Omental fat pad (tissue), 4 donors: ENCODE measurements at places on chromosomes 5 and 9. TPM values are rescaled to one million over a fixed set of nuclear protein-coding genes. Genes with fewer than 3 reads are reported as not detected.

The IL17B gene
- not detected for total RNA-seq

The C9orf50 gene
- total RNA-seq = not detected

The SPINK5 gene
- 0.31 TPM for total RNA-seq

The ENTREP1 gene
- total RNA-seq = 2.4 TPM

DNA sequence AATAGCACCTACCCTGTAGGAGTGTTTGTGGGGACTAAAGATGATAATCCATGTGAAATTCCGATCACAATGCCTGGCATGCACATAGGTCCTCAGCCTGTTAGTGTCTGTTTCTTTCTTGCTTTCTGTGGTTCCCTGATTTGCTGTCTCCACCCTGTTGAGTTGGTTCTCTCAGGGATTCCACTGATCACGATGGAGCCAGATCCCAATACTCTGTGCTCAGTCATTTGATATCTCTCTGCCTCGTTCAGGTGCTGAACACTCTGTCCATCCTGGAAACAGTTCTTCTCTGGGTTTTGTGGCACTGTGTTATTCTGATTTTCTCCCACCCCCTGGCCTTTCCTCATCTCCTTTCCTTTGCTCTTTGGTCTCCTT is 60.8 kb downstream of the ARHGAP26 start:
- DNase-seq = no peak

DNA sequence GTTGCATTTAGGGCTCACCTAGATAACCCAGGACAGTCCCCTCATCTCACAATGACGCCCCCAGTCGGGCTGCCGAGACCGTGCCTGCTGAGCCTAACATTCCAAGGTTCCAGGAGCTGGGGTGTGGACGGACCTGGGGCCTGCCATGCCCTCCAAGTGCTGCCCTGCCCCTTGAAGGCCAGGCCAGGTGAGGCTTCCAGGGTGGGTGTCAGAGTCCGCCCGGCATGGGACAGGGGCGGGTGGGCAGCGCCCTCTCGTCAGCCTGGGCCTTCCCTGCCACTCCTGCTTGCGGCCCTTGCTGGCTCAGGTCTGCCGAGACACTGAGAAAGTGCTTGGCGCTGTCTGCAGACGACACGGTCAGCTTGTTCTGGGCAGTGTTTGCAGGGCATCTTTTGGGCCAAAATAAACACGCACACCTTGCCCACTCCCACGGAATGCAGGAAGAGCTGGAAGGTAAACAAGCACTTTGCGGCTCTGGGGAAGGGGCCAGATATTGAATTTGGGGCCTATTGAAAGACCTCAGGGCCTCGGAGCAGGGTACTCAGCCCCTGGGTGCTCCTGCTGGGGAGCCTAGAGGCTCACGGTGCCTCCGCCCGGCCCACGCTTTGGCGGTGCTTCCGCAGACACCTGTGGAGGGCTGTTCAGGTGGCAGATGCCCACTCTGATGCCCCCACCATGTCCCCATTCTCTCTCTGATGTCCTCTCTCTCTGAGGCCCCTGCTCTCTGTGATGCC is 4.2 kb upstream of the SCGB3A1 start:
- DNase-seq = no peak

- DNase-seq = no peak
Measured at GRCh38 chr5:79077680-79078365, 8.3 kb downstream of the BHMT2 start.

- no peak for DNase-seq
Measured at GRCh38 chr5:73485715-73486114, 12.5 kb upstream of the BTF3 start.

- no peak for DNase-seq
Measured at GRCh38 chr5:173645890-173646574, 29.6 kb upstream of the BOD1 start.

DNA sequence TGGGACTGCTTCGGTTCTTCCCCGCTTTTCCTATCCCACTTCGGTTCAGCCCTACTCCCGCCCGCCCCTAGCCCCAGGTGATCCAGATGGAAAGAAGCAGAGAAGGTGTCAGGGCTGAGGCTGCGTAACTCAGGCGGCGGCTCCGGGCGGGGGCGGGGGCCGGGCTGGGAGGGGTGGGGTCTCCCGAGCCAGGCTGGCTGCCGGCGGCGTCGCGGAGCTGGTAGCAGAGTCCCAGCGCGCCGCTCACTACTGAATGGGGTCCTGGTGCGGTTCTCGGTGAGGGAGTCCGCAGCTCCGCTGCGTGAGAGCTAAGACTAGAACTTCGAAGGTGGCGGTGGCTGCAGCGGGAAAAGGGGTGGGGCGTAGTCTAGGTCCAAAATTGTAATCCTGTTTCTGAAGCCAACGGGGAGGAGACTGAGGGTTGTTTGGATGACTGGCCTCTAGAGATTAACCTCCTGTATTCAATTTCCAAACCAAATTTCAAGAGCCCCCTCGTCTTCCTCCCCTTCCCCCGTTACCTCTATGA is 1.4 kb downstream of the PRR16 start:
- DNase-seq = no peak

GRCh38 chr9:131869348-131869747 is 129.5 kb upstream of the RAPGEF1 start:
- DNase-seq = no peak

GRCh38 chr9:86947146-86948073 is at the start of gene GAS1:
GAS1 (minus strand) TSS chr9:86947506; CDS start chr9:86946779, 727 bp downstream.
- DNase-seq = peak; percentile 65

DNA sequence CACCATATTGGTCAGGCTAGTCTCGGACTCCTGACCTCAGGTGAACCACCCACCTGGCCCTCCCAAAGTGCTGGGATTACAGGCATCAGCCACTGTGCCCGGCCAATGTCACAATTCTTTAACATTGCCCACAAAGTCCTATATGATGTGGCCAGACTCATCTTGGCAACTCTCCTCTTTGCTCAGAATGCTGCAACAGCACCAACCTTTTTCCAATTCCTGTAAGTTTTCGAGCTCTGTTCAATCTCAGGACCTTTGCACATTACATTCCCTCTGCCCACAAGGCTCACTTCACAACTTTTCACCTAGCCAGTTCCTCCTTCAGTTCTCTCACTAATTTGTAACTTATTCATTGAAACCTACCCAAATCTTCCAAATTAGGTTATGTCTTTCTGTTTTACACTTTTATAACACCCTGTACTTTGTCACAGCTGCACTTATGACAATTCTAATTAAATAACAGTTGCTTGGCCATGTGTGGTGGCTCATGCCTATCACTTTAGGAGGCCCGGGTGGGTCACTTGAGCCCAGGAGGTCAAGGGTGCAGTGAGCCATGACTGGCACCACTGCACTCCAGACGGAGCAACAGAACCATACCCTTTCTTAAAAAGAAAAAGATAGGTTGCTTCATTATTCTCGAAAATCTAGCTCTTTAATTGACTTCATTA is 30.9 kb upstream of the GLDC start:
- DNase-seq = no peak

DNA sequence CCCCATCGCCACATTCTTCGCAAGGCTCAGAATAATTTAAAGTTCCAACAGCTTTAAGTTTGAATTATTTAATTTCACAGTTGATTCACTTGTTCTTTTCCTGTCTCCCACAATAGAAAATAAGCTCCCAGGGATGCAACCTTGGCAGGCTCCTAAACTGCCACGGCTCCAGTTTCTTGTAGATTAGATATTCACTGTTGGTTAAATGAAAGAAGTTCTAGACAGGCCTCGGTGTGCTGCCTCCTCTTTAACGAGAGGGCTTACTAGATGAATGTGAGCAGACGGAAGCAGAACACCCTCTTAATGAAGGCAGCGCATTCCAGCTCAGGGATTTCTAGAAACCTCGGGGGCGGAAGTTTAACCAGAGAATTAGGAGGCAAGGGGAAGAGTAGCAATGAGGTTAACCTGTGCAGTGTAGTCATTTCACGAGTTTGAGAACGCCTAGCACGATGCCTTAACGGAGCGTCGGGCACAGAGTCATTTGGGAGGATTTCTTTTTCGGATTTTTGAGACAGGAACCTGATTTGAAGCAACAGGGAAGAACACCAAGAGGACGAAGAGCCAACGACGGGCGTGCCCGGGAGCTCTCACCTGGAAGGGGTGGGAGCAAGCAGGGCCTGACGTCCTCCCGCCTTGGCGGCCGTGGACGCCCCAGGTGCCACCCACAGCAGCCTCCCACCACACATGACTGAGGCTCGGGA is 637 bp upstream of the SMC5 start:
- no peak for DNase-seq

GRCh38 chr5:4995014-4995413 is 145.1 kb upstream of the ADAMTS16 start:
- no peak for DNase-seq

DNA sequence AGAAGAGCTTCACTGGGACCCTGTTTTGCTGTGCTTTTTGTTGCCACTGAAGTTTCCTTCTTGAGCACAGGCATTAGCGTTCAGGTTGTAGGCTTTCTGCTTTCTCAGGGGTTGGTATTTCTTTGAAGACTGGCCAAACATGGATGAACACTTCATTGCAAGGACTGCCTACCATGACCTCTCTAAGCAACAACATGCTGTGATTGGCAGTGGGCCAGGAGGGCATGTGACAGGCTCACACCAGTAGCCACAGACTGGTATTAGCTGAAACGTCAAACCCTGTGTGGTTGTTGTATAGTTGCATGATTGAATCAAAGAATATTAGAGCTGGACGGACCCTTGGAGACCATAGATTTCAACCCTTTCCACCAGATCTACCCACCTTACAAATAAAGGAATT is 20.0 kb upstream of the MLANA start:
- DNase-seq = no peak

DNA sequence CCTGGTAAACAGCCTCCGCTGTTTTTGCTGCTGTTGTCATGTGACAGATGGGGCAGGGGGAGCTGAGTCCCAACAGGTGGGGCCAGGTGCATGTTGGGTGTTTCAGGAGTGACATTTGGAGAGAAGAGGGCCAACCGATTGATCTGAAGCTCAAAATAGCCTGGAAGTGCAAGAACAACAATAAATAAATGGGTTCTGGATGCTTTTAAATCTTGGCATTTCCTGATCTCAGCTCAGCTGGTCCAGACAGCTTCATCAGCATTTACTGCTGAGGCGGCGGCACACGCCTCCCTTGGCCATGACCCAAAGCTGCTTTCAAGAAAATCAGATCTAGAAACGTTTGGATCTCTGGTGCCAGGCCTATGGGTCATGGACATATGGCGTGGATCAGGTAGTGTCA is 70.5 kb downstream of the PPARGC1B start:
- DNase-seq = no peak

DNA sequence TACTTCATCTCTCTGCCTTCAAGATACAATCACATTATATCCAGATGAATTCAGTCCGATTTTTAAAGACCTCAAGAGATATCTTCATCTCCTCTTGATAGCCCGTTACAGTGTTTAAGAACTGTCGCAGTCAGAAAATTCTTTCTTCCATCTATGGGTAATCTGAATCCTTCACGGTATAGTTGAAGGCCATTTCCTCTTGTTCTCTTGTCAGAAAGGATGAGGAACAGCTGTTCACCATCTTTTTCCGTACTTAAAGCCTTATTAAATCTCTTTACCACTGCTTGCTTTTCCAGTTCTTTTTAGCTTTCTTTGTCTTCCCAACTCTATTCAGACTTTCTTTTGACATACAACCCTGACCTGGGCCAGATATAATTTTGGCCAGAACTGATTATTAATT is 121.8 kb downstream of the XRCC4 start:
- DNase-seq = no peak

DNA sequence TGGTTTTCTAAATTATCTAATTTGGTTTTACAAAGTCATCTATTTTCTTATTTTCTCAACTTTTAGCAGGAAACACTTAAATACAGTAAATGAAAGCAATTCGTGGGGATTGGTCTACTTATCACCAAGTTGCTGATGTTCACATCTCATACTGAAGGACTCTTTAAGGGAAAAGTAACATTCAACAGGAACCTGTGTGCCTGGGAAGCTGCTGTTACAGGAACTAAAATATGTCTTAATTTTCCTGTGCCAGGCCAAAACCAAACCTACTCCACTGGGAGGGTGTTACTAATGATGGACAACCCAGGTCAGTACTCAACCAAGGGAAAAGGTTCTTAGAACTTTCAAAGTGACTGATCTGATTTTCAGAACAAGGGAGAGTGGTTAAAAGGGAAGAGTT is 5.3 kb downstream of the ISCA1 start:
- DNase-seq = no peak
